Activated T-helper 9 cell treated with anti-CD3 and anti-CD28 coated beads, Interleukin-2, amount 50 U/mL, for 16 hours (primary cell): ENCODE measurements at places on chromosomes 6 and 20.

DNA sequence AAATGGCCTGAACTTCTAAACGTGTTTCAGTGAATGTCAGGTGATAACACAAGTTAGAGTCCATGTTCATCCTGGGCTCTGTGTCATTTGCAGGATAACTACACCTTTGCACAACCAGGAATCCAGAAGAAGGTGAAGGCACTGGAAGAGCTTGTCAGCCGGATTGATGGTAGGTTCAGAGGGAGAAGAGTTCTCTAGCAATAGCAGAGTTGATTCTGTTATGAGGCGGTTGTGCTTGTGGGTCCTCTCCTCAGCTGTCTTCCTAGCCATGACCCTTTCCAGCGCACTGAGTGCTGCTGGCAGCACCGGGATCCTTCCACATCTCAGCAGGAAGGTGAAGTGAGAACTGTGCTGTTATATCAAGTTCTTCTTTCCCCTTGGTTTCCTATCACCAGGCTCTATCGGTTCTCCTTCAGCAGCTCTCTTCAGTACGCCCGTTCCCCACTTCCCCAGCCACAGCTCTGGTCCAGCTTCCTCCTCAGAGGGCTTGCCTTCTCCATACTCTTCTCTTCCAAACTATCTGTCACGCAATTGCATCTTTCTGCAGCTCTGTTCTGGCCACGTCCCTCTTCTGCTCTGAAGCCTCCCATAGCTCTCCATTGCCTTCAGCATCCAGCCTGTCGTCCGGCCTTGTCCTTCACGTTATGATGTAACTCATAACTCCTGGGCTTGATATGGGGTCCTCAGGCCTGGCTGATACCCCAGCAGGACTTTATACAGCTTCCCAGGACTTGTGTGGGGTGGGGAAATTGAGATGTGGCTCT, 39.9 kb upstream of the RNF8 start:
- no peak for DNase-seq

- no peak for DNase-seq
These were observed 143.7 kb downstream of the KLHL32 start for GRCh38 chr6:97068211-97068610.

- no peak for DNase-seq
These were observed 9.4 kb upstream of the ARMC12 start for GRCh38 chr6:35727231-35727934.

DNA sequence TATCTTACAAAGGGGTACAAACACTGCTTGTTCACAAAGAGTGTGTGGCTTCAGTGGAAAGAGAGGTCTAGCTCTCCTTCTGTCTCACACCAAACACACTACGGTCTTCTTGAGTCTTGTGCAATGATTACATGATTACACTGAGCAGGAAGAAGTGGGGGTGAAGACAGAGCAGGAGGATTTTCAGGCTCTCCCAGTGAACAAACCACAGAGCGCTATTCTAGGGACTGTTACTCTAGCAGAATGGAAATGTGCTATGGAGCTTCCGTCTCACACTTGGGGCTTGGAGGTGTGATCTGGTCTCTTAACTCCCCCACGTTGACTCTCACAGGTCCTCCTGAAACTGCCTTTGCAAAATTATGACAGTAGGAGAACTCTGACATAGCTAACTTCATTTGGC, 203.4 kb downstream of the MYLK4 start:
- no peak for DNase-seq

DNA sequence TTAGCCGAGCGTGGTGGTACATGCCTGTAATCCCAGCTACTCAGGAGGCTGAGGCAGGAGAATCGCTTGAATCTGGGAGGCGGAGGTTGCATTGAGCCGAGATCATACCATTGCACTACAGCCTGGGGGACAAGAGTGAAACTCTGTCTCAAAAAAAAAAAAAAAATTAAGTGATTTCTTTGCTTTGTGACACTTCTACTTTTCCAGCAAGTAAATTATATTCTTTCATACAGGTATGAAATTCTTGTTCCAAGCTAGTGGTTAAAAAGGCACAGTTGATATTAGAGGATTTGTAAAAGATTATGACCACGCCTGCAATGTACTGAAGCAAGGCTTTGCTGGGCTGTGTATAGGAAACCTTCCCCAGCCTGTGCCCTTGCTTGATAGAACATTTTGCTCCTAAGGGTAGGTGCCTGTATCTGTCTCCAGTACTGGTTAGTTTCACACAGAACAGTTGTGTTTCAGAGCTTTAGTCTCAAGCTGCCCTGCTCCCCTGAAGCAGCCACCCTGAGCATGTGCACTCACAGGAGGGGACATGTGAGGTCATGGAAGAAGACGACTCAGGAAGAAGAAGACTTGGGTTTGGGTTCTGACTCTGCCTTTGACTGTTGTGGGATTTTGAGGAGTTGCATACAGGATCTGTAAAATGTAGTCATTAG, 10.2 kb downstream of the PTPN1 start:
- DNase-seq, result no peak

DNA sequence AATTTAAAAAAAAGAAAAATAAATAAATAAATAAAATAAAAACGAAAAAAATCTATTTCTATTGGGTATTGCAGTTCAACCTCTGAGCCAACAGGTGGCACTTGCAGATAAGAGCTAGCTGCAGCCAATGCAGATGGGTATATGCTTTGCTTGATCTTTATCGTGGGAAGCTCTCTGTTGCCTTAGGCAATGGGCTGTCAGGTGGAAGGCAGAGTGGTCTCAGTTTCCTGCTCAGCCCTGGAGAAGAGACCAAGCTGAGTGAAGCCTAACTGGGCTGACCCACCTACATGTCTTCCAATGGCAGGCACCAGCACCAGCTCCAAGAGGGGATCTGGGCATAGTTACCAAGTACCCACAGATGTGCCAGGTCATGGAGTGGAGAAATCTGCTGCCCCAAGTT, 95.0 kb downstream of the AK9 start:
- no peak for DNase-seq

DNA sequence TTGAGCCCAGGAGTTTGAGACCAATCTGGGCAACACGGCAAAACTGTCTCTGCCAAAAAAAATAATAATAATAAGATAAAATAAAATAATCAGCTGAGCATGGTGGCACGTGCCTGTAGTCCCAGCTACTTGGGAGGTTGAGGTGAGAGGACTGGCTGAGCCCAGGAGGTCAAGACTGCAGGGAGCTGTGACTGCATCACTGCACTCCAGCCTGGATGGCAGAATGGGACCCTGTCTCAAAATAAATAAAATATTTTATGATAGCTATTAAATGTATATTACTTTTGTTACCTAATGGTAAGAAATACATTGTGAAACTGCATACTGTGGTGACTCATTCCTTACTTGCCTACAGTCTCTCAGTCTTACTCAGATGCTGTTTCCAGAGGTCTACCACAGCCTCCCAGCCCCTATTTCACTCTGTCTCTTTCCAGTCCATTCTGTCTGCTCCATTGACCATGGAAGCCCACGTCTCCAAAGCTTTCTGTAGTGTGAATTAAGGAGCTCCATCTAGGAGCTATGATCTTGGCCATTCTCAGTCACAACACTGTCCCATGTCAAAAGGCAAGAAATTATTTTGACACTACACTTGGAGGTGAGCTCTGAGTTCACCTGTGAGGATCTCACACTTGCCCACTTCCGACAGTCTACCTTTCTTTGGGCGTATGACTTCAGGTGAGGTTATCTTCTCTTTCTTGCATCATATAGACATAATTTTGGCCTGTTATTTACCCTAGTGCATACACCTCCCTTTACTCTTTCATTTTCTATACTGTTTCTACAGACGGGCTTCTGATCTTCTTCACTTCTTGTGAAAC, 22.4 kb upstream of the SNX9 start:
- DNase-seq, result no peak

GRCh38 chr6:168711049-168711640, 270.2 kb downstream of the SMOC2 start:
- no peak for DNase-seq

DNA sequence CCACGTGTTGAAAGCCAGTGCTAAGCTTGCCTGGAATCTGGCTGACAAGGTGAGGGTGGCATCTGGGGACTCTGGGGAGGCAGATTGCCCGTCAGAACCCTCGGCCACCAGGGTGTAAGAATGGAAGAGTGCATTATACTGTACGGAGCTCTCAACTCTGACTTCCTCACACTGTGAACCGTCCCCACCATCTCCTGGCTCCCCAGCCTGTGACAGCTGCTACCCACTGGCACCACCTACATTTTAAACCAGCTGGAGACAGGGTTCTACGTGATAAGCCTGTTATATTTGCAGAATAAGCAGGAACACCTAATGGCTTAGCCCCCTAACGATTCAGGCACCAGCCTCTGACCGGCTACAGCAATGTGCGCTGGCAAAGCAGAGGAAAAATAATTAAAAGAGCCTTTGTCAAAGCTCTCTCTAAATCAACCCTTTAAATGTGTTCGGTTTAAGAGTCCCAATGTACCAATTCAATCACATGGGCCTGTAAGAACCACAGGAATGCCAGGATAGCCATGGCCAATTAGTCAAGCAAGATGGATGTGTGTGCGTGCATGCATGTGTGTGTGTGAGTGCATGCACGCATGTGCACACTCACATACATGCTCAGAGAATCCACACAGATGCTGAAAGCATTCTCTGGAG, 89.1 kb upstream of the TAB2 start:
- no peak for DNase-seq

DNA sequence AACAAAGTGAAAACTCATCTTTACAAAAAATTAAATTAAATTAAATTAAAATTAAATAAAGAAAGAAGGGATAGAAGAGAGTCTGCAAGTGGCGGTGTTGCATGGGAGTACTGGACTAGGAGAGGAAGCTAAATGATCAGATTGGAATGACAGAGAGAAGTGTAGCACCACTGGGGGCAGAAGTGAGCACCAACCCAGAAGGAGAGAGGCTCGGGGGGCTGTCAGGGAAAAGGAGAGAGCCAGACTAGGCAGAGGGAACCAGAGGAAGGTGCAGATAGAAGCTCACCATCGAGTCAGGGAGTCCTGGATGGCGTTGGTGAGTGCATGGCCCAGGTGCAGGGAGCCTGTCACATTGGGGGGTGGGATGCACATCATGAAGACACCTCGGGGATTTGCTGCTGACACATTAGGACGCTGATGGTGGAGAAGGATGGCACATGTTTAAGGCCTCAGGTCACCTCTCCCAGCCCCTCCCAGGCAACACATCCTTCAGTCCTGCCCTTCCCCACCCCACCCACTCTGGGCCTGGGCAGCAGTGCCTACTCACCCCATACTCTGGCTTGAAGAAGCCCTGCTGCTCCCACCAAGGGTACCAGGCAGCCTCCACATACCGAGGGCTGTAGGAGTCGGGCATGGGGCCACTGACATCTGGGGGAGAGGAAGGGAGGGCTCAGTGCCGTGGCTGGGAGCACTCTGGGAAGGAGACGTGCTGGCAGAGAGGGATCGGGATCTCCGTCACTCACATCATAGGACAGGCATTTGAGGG, 4.0 kb downstream of the VARS1 start:
- DNase-seq, result no peak

GRCh38 chr6:80129485-80129884, 23.0 kb downstream of the BCKDHB start:
- DNase-seq, result no peak

DNA sequence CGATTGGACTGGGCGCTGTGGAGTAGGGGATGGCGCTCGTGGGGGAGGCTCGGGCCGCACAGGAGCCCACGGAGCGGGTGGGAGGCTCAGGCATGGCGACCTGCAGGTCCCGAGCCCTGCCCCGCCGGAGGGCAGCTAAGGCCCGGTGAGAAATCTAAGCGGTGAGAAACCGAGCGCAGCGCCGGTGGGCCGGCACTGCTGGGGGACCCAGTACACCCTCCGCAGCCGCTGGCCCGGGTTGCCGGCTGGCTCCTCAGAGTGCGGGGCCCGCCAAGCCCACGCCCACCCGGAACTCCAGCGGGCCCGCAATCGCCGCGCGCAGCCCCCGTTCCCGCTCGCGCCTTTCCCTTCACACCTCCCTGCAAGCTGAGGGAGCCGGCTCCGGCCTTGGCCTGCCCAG, 59.7 kb upstream of the MYLIP start:
- no peak for DNase-seq

DNA sequence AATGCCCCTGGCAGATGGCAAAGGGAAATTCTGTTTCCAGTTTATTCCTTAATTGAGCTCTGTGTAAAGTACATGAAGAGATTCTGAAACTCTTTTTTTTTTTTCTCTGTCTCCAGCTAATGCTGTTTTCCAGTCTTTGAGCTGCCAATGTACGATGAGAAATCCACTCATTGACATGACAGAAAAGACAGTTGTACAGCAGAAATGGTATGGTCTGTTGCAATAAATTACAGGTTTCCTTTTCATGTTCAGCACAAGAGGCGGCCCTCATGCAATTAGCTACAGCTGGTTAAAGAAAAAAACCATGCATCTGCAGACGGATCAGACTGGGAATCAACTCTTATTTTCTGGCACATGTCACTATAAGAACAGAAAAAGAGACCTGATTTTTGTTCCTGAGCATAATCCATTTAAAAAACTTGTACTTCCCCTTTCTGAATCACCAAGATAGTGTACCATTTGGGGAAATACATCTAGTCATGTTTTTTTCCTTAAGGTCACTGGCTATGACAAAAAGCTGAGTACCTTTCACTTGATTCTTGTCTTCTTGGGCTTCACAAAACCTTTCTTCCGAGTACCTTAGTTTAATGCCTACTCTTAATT, 289.8 kb upstream of the PREP start:
- DNase-seq, result no peak

- DNase-seq, result no peak
These were observed 25.0 kb upstream of the C6orf62 start for GRCh38 chr6:24743944-24744335.

DNA sequence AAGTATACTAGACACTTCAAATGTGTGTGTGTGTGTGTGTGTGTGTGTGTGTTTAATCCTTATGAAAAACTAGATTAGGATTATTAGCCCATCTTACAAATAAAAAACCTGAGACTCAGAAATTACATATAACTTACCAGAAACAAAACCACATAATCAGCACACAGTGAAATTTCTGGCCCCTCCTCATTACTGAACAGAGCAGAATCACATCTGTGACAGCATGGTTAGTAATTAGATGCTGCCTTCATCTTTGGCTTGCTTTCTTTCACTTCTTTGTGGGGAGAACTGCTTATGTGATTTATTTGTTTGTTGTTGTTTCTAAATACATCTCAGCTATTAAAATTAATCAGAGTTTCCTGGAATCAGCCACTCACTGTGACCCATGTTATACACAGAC, 267.1 kb downstream of the TENT5A start:
- DNase-seq, result no peak

- DNase-seq, result no peak
These were observed 226.2 kb downstream of the TTLL2 start for GRCh38 chr6:167550941-167551627.
